ENCODE measurements at places on chromosomes 16 and 17.
A peak's percentile ranks its signal among the peaks of the same experiment; 100 is the strongest.

GRCh38 chr16:1979271-1980029 is 1.8 kb downstream of the NOXO1 start:
- no peak for DNase-seq

GRCh38 chr16:23948949-23949411 is 113.2 kb downstream of the PRKCB start:
- DNase-seq, result no peak

GRCh38 chr16:25078386-25078978 is 33.1 kb upstream of the LCMT1 start:
- DNase-seq, result no peak

DNA sequence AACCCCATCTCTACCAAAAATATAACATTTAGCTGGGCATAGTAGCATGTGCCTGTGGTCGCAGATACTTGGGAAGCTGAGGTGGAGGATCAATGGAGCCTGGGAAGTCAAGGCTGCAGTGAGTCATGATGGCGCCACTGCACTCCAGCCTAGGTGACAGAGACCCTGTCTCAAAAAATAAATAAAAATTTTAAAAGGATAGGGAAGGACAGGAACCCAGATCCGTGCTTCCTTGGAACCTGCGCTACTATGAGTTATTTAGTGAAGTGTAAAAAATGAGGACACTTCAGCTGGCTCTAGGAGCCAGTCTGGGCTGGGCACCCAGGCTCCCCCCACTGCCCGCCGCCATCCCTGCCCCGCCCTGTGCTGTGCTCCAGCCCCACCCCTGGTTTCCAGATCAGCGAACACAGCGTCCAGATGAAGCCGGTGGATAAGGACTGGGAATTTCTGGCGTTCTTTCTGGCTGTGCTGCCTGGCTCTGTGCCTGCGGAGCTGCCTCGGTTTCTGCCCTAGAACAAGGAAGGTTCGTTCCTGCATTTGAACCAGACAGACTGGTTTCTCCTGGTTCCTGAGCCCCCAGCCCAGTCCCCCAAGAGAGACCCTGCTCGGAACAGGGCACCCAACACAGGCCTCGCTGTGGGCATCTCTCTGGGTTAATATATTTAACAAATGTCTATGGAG is 18.5 kb downstream of the PLLP start:
- DNase-seq, result peak; percentile 77

GRCh38 chr16:50395763-50396710 is 27.2 kb upstream of the BRD7 start:
- no peak for DNase-seq

DNA sequence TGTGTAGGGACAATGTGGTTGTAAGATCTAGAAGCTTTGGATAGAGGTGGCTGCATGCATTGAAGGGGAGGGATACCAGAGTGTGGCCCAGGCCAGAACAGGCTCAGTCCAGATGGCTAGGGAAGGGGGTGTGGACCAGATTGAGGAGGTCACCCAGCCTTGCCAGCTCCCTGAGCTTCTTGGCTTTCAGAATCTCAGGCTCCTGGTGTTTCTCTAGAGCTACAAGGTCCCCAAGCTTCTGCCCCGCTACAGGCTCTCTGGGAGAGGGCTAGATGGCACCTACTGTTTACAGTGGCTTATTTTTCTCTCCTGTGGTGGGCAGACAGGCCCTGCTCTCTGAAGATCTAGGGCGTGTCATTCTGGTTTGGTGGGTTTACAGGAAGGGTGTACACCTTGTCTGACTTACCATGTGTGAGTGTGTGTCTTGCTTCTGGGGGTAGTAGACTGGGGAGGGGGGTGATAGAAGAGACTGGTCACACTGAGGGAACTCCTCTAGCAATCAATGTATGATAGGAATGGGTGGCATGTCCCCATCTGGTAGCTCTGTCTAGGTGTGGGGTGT is 1.1 kb downstream of the RARA start:
- DNase-seq, result no peak

- DNase-seq, result no peak
Measured at GRCh38 chr17:78362232-78362631, 2.4 kb upstream of the SOCS3 start.

GRCh38 chr17:47276868-47277267 is 23.2 kb downstream of the ITGB3 start:
- peak; percentile 34 for DNase-seq

- DNase-seq, result no peak
Measured at GRCh38 chr17:50558091-50558490, 2.4 kb upstream of the CACNA1G start.

DNA sequence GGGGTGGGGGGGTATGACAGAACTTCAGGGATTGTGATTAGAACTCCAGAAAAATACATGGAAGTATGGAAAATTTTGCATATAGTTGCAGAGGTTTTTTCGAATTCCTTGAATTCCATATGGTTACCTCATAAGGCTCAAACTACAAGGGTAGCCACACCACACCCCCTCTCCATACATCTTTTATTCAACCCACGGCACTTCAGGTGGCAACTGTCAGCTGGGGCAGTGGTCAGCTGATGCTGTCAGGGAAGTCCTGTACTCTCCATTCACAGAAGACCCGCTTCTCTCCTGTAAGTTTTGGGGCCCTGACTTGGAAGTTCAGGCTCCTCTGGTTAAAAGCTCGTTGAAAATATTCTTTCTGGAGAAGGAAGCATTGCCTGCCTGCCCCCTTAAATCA is 57.5 kb upstream of the CLEC19A start:
- no peak for DNase-seq

- DNase-seq, result peak; percentile 52
Measured at GRCh38 chr17:8225813-8226535, 15.6 kb upstream of the AURKB start.

DNA sequence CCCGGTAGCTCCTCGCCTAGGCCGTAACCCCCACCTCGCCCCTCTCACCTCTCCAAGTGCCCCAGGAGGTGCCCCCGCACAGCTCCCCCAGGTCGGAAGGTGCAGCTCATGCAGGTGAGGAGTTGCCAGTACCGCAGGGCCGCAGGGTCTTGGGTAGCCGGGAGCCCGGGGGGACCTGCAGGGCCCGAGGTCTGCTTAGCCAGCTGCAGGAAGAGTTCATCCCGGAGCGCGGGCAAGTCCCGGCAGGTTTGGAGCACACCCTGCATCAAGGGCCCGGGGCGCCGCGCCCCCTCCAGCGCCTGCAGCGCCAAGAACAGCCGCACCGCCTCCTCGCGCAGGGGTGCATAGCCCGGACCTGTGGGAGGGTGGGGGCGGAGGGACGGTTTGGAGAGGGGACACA is 4.8 kb downstream of the PLEKHH3 start:
- DNase-seq, result no peak

DNA sequence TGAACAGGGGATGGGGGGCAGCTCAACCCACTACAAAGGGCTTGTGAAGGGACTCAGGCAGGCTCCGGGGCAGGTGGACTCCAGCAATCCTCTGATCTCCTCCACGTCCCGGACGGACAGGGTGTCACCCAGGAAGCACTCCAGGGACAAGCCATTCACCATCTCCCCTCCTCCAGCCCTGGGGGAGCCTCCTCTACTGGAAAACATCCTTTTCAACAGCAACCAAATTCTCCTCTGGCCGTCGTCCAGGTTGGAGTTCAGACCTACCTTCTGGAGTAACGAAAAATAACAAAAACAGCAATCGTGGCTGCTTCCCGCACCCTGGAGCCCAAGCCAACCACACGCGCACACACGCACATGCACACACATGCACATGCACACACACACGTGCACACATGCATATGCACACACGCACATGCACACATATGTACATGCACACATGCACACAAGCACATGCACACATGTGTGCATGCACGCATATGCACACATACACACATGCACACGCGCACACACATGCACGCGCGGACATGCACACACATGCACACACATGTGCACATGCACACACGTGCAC is 8.9 kb upstream of the RBFOX3 start:
- no peak for DNase-seq

GRCh38 chr16:9625122-9625521 is 533.7 kb downstream of the HAPSTR1 start:
- no peak for DNase-seq

- DNase-seq, result peak; percentile 53
Measured at GRCh38 chr17:2745317-2746037, 4.0 kb downstream of the CCDC92B start.

DNA sequence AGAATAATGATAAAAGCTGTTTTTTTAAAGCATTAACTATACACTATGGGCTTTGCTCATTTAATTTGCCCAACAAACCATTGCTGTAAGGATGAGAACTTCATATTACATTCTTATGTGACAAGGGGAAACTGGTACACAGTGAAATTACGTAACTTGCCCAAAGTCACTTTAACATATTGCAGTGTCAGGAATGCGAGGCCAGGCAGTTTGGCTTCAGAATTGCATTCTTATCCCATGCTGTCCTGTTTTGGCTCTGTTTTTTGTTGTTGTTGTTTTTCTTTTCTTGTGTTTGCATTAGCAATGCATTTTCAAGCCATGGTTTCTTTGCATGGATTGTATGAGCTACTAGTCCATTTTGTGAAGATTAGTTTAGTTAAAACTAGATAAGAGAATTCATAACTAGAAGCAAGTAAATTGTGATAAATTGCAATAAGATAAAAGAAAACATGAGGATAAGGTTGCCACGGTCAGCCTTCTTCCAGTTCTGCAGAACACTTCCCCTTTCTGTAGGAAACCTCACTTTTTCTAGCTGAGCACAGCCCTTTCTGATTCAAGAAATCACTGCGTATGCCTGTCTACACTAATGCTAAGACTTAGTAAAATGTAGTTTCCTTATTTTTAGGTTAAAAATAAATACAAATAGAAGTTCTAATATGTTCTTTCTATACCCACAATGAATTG is 221.3 kb upstream of the KCNJ16 start:
- peak; percentile 50 for DNase-seq

GRCh38 chr16:88705801-88706228 is 393 bp downstream of the RNF166 start:
- DNase-seq, result no peak

GRCh38 chr17:6420173-6420641 is 14.7 kb downstream of the AIPL1 start:
- DNase-seq, result no peak

DNA sequence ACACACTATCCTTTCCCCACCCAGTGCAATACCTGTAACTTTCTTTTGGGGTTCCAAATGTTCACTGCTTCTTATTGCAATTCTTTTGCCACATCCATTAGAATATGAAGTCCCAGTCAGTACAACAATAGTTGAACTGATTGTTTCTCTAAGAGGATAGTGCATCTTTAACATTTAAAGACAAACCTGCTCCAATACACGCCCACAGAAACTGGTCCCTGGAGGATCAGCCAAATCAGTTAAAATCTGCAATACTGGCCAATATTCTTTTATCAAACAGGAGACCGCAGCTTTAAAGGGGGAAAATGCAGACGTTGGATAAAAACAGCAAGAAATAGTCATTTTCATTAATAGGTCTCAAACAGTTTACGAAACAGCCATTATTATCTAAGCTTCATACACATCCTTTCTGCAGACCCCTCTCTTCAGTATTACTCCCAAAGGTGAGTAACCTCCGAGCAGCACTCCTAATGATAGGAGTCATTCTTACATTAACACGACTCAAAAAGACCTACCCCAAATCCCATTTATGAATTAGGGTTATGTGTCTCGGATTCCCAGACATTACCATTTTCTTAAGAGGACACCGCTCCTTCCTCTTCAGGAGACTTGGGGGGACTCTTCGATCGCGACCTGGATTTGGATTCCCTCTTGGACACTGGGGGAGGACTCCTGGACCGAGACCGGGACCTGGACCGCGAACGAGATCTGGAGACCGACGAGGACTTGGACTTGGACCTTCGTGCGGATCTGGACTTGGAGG is 1.4 kb downstream of the SRSF2 start:
- DNase-seq, result no peak

DNA sequence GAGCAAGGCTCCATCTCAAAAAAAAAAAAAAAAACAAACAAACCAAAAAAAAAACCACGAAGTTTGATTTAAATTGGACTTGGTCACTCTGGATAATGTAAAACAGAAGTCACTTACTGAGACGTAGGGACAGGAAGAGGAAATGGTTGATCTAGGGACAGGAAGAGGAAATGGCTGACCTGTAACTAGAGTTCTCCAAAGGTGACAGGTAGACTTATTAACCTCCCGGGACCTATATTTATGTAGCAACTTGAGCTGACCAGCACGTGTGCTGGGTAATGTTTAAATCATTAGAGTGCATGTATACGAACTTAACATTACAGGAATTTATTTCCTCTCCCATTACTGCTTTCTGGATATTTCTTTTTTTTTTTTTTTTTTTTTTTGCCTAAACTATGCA is 81.5 kb upstream of the DHX40 start:
- DNase-seq, result no peak

GRCh38 chr17:7475764-7476422 is 3.5 kb downstream of the ZBTB4 start:
- no peak for DNase-seq

DNA sequence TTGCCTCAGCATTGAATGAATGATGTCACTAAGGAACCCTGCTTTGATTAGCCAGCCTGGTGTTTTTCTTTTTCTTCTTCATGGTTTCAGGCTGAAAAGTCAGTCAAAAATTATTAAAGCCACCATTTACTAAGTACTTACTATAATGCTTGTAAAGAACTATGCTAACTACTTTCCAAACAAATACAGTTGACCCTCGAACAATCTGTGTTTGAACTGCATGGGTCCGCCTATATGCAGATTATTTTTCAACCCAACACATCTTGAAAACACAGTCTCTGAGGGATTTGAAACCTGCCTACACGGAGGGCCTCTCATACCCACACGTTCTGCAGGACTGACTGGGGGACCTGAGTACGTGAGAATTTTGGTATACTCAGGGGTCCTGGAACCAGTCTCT is 136.3 kb downstream of the PARN start:
- no peak for DNase-seq

GRCh38 chr16:51497541-51498211 is 346.6 kb upstream of the SALL1 start:
- no peak for DNase-seq

- DNase-seq, result no peak
Measured at GRCh38 chr16:55475919-55476318, 3.1 kb upstream of the MMP2 start.

GRCh38 chr17:80109713-80110446 is 8.5 kb downstream of the GAA start:
- DNase-seq, result no peak

DNA sequence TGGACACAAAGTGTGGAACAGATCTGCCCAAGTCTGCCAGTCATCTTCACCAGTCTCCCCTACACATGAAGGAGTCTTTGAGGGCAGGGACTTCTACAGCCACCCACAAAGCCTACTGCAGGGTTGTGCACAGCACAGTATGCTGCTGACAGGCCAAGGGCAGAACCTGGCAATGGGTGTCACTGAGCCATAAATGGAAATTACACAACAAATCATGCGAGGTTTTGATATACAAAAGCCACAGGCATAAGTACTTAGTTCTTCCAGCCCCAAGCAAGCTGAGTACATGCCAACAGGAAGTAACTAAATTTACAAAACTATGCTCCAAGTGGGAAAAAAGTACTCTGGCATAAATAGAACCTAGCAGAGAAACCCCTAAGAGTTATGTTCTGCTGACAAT is 7.8 kb upstream of the PSMC3IP start:
- no peak for DNase-seq

DNA sequence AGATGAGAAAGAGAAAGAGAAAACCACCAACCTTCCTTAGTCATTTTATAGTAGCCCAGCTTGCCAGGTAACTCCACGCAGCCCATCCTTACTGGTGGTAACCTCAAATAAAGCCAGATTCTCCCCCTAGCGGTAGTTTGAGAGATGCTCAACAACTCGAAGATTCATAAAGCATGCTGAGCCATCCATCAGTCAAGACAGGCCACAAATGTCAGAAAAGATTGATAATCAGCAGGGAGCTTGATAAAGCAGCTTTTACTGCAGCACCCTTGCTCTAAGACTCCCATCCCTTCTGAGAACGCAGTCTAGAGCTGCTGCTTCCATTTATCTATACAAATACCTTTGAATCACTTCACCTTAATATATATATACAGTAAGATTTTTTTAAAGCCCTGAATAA is 451.5 kb upstream of the HSBP1 start:
- DNase-seq, result peak; percentile 80
